ENCODE measurements at places on chromosomes 12 and 14. TPM values are rescaled to one million over a fixed set of nuclear protein-coding genes. Genes with fewer than 3 reads are reported as not detected.

Gene STAB2
- not detected for total RNA-seq

GRCh38 chr12:42156232-42156631 lies 11.6 kb upstream of the GXYLT1 start:
- DNase-seq: no peak

Gene FSCB
- total RNA-seq: not detected

DNA sequence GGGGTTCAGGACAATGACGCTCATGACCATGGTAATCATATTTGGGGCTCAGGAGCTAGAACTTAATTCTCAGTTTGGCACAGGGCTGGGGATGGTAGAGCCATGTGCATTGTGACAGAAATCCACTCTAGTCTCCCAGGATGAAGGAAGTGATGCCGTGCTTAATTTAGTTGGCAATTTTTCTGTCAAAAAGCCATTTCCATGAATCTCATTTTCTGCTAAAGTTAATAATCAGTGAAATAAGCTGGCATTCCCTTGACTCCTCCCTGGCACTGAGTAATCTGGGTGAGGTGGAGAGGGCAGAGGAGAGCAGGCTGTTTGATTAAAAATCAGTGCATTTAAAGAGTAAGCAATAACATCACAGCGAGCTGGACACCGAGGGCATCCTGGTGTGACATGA lies 45.0 kb upstream of the GPR68 start:
- no peak for DNase-seq

DNA sequence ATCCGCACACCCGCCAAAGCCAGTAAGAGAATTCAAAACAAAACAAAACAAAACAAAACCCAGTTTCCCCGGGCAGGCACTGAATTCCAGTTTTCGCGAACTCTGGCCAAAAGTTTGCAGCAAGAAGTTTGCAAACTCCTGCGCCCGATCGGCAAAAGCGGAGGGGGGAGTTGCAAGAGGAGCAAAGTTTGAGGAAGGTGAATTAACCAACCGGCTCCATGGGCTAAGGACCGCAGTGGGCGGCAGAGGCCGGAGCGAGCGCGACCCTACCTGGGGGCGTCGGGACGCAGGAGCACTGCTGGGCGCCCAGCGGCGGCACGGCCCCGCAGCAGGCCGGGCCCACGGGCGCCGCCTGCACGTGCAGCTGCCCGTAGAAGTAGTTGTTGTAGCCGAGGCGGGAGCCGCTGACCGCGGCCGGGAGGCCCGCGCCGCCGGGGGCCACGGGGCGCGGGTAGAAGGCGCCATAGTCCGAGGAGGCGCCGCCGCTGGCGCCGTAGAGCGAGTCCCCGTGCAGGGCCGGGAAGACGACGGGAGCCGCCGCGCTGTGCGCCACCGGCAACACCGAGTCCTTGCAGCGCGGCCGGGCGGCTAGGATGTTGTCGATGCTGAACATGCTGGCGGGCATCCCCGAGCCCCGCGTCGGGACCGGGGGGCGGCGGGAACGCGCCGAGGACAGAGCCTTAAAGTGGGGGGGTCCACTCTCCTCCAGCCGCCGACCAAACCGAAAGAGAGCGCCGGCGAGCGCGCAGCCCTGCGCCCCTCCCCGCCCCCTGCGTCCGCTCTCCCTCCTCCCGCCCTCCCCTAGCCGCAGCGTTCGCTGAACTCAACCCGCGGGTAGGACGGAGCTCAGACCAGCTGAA lies at the start of gene GSC:
Gene GSC, minus strand, starts transcription at position 723 of the 860 bp plus-strand sequence. Its CDS starts 98 bp downstream, at position 625.
- no peak for DNase-seq

- no peak for DNase-seq
Observed at GRCh38 chr14:75514673-75515628, 7.3 kb upstream of the BATF start.

DNA sequence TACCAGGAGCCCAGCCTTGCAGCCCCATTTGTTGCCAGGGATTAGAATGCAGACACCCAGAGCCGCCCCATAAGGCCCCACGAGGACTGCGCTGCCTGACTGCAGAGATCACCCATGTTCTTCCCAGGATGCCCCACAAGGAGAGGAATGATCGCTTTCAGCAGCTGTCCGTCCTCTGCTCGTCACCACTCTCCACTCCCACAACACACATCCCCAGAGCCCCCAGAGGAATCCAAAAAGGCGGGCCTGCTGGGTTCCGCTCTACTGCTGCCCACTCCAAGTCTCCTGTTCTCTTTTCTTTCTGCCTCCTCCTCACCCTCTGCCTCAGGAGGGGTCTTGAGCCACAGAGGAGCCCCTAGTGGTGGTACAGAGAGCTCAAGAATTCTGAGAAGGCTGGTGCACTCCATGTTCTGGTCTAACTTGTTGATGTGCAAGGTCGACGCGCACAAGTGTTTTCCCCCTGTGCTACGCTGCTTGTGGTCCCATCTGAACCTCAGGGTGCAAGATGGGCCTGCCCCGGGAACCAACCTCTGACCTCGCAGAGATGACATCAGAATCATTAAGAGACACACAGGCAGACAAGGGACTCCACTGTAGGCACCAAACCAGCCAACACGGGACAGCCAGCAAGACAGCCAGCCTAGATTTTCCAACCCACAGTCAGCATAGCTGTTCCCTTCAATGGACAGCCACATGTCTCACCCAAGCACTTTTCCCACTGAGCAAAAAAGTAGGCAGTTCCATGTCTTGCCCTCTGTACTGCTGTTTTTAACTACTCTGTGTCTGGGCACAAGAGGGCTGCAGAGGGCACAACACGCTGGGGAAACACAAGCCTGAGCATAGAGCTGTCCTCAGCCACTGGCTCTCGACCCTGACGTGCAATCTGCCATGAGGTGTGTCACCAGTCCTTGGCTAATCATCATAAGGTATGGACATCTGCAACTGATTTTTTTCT lies 29.9 kb downstream of the PXN start:
- no peak for DNase-seq

DNA sequence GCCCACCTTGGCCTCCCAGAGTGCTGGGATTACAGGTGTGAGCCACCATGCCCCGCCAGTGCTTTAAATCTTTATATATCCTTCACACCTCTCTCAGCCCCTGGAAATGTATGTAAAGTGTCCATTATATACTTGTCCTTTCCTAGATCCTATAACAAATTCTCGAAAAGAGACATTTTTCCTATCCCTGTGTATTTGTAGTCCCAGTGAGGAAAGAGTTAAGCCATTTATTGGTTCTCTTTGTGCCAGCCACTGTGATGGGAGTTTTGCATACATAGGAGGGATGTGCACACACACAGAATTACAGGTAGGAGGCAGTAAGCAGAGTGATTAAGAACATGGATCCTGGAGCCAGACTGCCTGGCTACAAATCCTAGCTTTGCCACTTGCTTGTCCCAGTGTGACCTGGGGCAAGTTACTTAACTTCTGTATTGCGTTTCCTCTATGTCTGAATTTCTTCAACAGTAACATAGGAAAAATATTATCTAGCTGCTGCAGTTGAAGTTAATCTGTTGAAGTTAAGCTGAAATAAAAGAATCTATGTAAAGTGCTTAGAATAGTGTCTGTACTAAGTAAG lies 2.1 kb upstream of the RABGGTA start:
- no peak for DNase-seq

Gene PPP1R13B
- total RNA-seq: 8.9 TPM
